ENCODE measurements at places on chromosomes 13 and 19.

DNA sequence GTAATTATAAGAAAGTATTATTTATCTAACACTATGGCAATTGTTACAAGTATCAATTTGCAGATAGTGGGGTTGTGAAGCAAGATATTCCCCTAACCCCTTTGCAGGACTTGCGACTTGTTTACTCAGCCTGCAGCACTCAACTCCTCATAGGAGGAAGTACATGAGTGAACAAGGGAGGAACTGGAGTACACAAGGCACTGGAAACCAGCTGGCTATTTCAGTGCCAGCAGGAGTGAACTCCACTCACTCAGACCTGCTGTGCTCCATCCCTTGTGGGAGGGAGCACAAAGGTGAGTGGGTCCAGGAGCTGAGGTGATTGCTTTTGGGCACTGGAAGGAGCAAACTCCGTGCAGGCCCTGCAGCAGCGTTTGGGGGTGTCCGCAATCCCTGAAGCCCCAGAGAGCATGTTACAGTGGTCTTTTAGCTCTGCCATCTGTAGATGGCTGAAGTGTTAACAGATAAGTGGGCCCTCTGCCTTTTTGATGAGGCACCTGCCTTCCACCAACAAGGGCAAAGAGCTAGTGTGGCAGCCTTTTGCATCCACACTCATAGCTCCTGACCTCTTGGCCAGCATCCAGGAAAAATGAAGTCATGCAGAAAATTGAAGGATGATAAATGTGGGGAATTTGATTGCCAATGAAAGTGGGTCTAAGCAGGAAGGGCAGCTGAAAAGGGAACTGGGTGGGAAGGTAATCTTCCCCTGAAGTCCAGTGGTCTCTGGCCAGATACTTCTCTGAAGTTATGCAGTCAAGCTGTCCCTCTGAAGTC, 802.2 kb upstream of the MIR17HG start:
- no peak for DNase-seq

DNA sequence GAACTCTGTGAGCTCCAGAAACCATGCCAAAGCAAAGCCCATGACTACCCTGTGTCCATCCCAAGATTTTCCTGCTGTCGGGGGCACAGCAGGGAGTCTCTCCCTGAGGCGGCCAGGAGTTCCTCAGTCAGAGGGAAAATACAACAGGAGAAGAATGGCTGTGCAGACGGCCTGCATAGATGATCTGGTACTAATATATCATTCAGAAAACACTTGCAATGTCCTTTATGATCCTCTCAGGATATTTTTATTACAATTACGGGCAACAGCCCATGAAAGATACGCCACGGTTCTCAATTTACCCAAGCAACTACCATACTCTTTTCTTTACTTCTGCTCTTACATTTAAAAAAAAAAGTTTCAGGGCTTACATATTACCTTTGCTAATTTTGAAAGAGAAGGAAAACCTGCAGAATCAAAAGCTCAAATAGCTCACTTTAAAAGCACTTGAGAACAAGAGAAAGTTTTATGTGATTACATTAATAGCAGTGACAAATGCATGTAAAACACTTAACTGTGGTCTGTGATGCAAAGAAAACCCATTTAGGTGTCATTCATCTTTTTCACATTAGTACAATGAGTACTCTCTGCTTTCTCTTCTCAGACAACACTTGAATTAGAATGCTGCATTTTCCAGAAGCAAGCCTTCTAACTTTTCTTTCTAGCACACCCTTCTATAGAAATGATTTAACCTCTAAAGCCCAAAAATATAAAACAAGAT, 460.8 kb downstream of the KLF5 start:
- no peak for DNase-seq

DNA sequence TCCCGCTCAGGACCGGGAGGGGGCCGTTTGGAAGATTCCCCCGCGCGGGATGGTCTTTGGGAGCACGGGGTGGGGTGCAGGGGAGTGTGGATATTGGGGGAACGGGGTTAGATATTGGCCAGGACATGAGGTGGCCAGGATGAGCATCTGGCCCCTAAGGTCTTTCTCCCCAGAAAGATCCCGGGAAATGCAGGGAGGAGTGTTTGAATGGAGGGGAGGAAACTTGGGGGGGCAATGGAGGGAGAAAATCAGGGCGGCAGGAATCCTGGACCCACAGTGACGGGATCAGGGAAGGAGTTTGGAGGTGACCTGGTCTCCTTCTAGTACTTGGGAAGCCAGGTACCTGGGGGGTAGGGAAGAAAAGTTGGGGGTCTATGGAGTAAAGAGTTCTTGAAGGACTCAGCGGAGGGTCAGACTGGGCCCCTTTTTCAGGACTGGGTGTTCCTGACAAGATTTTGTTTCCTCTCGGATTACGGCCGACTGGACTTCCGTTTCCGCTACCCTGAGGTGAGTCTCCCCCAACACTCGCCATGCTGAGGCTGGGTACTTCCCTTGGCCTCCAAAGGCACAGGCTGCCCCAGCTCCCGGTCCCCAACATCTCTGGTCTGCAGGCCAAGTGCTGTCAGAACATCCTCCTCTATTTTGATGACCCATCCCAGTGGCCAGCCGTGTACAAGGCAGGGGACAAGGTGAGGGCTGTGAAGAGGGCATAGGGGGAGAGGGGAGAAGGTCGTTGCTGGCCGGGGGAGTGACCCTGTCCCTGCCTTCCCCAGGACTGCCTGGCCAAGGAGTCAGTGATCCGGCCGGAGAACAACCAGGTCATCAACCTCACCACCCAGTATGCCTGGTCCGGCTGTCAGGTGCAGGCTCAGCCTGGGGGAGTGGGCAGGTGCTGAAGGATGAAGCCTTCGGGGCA, 989 bp downstream of the TMEM145 start:
- no peak for DNase-seq

GRCh38 chr19:56707821-56708220, 36.3 kb upstream of the ZNF835 start:
- DNase-seq: no peak

Data from suppressor macrophage treated with lipopolysaccharide for 1 hour (primary cell).